Kidney capillary endothelial cell (primary cell): ENCODE measurements at places on chromosomes 7 and 10.

DNA sequence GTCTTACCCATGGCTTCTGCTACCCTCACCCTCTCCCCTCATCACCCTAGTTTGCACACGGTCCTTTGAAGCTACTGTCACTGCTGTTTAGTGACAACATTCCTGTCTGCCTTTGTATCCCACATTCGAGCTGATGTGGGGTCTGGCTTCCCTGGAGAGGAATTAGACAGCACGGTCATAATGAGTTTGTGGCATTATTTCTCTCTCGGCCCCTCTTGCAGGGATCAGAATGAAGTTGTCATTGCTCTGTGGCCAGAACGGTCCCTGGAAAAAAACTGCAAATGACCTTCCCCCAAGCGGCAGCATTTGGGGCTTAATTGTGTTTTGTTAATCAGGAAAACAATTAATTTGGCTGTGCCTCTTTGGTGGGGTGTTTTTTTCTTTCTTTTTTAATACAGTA is 317.2 kb upstream of the PODXL start:
- no peak for DNase-seq

GRCh38 chr7:87833130-87833529 is 43.0 kb downstream of the SLC25A40 start:
- DNase-seq = no peak

GRCh38 chr10:81108516-81109199 is 571.0 kb downstream of the SH2D4B start:
- no peak for DNase-seq

- no peak for DNase-seq
Observed at GRCh38 chr7:68733219-68734153, 864.8 kb upstream of the AUTS2 start.

GRCh38 chr10:26555719-26556368 is 117.7 kb downstream of the APBB1IP start:
- no peak for DNase-seq

GRCh38 chr7:30915751-30916150 is 4.1 kb downstream of the AQP1 start:
- no peak for DNase-seq

- peak; percentile 48 for DNase-seq
Observed at GRCh38 chr10:118557946-118558345, 37.5 kb downstream of the PRLHR start.

DNA sequence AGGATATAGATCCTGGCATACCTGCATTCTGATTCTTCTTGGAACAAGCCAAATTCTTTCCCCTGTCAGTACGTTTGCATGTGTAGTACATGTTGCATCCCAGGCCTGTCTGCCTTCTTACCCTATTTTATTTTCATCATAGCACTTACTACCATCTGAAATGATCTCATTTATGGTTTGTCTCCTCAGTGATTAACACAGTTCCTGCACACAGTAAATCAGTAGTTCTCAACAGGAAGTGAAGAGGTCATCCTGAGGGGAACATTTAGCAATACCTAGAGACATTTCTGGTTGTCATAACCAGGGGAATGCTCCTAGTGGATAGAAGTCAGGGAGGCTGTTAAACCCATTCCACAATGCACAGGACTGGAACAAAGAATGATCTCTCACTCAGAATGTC is 38.2 kb upstream of the SLC26A4 start:
- peak; percentile 68 for DNase-seq

GRCh38 chr7:136637813-136638212 is 230.6 kb upstream of the CHRM2 start:
- DNase-seq = no peak

- DNase-seq = no peak
Observed at GRCh38 chr7:107877731-107878382, 13.1 kb upstream of the DLD start.

DNA sequence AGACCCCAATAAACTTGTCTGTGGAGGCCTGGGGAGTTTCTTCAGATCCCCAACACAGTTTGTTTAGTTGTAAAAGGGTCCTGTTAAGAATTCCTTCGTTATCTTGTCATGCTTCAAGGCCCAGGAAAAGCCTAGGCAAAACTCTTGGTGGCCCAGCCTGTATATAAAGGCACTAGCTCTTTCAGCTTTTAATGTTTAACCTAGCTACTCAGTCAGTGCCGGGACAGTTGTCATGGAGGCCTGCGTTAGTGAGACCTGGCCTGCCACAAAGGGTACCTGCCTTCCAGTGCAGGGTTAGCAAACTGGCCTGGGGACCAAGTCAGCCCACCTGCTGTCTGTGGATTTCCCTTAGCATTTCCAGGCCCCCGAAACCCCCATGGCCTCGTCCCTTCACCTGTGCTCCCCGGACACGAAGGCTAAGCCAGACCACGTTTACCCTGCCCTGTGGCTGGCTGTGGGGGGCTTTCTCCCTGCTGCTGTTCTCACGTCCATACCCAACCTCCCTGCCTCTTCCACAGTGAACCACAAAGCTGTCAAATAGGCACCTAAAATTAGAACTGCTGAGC is 96.9 kb upstream of the PPP2R2D start:
- no peak for DNase-seq

GRCh38 chr10:63464402-63465292 is 1.1 kb downstream of the JMJD1C start:
- DNase-seq = peak; percentile 33

DNA sequence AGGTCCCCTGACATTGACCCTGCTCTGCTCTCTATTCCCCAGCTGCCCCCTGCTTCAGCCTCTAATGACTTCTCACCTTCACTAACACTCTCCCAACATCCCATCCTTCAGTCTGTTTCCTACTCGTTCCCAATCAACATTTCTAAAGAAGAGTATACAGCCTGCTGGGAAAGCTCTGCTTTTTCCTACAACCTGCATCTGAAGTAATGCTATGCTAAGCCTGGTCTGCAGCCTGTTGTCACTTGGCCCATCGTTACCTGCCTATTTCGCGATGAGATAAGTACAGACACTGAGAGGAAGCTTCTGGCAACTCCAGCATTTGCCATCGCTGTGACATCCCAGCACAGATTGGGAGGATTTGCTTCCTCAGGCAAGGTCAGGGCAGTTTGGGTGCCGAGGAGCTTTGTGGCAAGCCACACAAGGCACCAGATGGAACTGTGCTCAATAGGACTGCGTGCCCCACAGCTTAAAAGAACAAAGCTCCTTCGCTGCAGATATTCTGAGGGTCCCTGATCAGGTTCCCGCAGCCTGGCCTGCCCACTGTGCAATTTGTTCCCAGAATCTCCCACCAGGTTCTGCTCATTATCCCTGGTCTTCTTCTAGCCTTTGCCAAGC is 51.4 kb downstream of the PKD1L1 start:
- no peak for DNase-seq

GRCh38 chr7:81779706-81780105 is 9.9 kb upstream of the HGF start:
- no peak for DNase-seq
